NB4 (cell line): ENCODE measurements at places on chromosomes 5 and 9.

GRCh38 chr5:93665648-93666047 is 75.8 kb downstream of the POU5F2 start:
- no peak for DNase-seq

DNA sequence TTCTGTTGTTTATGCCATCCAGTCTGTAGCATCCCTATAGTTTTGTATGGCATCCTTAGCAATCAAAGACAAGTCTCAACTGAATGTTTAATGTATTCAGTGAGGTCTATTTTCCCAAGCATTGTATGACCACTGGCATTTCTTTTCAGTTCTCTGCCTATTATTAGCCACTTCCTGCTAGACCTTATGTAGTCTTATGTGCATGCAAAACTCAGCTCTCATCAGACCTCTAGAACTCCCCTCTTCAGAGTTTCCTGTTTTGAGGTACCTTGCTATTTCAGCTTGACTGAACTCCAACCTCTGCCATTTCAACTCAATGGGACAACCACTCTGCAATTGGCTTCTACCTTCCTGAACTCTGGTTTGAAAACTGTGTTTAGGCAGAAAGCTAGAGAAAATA is 113.2 kb downstream of the SLC25A46 start:
- no peak for DNase-seq

DNA sequence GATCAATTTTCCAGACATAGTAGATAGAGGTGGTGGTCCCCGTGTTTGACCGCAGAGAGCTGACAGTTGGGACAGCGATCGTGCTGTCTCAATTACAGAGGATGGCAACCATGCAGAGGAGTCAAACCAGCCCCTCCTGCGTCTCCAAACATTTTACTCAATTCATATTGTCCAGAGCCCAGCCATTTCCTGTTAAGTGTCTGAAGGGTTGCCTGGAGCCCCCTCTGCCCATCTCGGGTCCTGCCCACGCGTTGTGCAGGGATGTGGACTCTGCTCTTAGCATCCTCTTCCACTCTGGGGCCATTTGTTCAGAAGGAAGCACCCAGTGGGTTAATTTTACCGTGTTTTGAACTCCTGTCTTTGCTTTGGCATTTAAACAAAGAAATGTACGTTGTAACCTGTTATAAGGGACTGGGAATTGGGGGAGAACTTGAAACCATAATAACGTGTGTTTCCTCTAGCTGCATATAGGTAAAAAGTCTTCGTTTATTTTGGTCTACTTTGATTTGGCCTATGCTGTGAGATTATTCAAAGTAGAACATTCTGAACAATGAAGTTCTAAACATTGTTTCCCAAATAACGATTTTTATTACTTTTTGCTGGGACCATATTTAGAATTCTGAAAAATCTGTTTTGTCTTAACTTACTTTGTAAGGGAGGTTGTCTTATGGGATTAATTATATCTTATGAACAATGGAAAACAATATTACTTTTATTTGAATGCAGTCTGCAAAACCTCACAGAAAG is 876 bp downstream of the EGFLAM start:
- no peak for DNase-seq

- DNase-seq: no peak
Measured at GRCh38 chr5:97098922-97099321, 43.5 kb downstream of the LIX1 start.

- DNase-seq: peak; percentile 60
Measured at GRCh38 chr5:178468196-178468685, 122.0 kb downstream of the COL23A1 start.

DNA sequence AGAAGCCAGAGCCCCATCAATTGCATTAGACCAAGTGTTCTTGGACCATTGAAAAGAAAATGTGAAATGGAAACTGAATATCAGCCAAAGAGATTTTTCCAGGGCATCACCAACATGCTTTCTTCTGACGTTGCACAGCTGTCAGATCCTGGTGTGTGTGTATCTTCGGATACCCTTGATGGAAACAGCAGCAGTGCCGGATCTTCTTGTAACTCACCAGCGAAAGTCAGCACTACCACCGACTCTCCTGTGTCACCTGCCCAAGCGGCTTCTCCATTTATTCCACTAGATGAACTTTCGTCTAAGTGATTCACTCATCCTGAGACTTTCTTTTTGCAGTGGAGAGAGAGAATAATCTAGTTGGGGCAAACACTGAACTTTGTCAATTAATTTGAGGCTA is 75.7 kb downstream of the PIP5K1B start:
- no peak for DNase-seq

GRCh38 chr9:113857875-113858274 is 18.2 kb upstream of the ZNF618 start:
- DNase-seq: no peak

DNA sequence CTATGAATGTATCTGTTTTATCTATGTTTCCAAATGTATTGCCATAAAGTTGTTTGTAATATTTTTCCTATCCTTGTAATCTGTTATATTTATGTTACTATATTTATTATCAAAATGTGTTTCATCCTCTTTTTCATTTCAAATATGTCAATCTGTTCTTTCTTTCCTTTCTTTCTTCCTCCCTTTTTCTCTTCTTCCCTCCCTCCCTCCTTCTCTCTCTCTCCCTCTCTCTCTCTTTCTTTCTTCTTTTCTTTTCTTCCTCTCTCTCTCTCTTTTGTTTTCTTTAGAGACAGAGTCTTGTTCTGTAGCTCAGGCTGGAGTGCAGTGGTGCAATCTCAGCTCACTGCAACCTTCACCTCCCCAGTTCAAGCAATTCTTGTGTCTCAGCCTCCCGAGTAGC is 91.3 kb downstream of the GTF3C4 start:
- DNase-seq: no peak

DNA sequence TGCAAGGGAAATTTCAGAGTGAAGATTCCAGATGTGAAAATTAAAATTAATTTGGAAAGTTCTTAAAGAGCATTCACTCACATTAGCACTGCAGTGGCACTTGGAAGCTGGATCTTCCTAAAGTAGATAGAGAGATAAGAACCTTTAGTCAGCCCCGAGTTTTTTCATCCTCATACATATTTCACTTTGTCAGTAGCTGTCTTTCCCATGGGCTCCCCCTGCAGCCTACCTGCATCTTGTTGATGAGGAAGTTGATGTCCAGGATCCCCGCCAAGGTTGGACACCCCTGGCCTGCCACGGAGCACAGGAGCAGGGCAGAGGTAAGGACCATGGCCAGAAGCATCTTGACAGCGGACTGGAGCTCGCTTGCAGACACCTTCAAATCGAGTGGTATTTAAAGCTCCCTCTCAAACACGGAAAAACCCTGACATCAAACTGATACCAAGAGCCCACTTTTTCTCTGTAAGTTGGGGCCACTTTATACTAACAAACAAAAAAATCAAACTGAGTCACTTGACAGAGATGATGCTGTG is at the start of gene IL9:
TSS of gene IL9 (minus strand) at position 368 of the 533 bp plus-strand sequence. CDS start at position 343, 25 bp downstream.
- DNase-seq: no peak

GRCh38 chr5:4901924-4902323 is 238.2 kb upstream of the ADAMTS16 start:
- DNase-seq: no peak

DNA sequence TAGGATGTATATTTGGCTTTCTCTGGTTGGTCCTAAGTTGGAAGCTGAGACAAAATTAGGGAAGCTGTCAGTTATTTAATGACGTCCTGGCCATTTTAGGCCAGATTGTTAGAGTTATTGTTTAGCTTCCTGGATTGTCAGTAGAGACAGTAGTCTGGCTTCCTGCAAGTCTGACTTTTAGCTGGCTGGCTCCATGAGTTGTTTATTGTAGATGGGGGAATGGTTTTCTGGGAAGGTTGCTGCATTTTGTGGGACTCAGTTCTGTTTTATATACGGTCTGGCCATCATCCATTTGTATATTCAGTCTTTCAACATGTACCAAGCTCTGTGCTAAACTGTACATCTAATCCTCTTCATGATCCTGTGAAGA is 68.3 kb downstream of the SGCD start:
- DNase-seq: no peak

GRCh38 chr9:17600962-17601593 is 22.2 kb downstream of the SH3GL2 start:
- DNase-seq: peak; percentile 73

DNA sequence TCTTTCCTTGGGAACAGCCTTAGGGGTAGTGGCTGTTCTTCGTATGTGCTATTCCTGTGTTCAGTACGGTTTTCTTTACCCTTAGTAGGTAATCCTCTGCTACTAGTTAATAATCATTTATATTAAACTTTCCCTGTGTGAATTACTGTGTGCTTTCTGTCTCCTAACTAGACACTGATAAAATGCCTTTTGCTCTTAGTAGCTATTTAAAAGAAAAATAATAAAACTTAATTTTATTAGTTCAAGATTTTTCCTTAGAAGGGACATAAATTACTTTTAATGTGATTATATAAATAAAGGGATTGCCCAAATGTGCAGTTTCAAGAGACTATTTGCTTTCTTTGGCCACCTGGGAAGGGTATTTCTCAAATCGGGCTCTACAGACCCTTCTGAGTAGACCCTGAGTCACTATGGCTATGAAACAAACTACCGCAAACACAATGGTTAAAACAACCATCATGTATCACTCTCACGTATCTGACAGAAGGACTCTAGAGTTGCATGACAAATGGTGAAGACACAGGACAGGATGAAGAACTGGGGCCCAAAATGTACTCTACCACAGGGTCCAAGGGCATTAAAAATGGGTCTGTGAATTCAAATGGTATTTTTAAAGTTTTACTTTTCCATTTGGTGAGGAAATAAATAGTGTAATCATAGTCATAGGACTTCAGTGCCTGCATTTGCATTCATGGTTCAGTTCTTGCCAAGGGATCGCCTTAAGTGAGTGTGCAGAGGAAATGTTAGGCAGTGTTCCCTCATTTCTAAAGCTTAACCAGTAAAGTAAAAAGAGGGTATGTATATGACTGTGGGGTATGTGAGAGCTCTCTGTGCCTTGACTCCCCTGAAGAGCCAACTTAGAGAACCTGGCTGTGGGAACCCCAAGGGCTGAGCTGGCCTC is 97.0 kb downstream of the TSSK1B start:
- no peak for DNase-seq

DNA sequence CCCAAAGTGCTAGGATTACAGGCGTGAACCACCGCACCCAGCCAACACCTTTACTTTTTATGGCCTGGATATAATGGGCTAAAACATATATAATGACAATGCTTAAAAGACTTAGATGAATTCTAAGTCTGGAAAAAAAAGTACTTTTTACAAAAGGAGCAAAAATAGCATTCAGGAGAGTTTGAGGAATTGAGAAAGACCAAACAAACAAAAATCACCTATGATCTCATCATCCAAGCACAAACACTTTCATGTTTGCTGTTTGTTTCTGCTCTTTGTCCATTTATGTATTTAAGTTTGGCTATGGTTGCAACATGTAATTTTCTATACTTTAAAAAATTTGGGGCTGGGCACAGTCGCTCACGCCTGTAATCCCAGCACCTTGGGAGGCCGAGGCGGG is 54.8 kb upstream of the RIC1 start:
- DNase-seq: no peak

- no peak for DNase-seq
Measured at GRCh38 chr9:114718801-114719221, 36.8 kb upstream of the TEX48 start.
